Cerebellar nuclear complex (tissue), 1 donor: ENCODE measurements at places on chromosomes 13 and 19.

DNA sequence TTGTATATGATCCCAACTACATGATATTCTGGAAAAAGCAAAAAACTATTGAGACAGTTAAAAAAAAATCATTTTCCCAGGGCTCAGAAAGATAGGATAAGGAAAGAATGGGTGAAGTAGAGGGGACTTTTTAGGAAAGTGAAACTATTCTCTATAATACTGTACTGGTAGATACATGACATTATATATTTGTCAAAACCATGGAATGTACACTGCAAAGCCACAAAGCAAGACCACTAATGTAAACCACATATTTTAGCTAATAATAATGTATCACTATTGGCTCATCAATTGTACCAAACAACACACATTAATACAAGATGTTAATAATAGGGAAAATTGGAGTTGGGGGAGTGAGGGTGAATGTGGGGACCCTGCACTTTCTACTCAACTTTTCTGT lies 182.6 kb downstream of the EFNB2 start:
- no peak for DNase-seq

GRCh38 chr13:32587811-32588170 lies 1.5 kb downstream of the PDS5B start:
- no peak for DNase-seq

DNA sequence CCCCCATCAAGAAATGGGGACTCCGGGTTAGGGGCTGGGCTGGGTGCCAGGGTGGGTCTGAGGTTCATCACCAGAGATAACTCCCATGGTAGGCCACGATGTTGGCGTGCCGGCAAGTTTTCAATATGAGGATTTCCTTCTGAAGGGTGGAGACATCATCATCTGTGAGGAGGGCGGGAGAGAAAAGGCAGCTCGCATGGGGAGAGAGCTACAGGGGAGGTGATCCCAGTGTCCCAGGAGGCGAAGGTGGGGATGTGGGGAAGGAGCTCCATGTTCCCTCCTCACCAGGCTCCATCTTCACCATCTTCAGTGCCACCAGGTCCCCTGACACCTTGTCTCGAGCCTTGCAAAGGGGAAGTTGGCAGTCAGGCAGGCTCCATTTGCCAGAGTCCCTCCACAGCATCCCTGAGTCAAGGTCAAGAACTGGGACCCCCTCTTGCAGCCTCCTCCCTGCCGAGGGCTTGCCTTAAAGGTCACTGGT lies 430 bp downstream of the MAP4K1 start:
- no peak for DNase-seq

DNA sequence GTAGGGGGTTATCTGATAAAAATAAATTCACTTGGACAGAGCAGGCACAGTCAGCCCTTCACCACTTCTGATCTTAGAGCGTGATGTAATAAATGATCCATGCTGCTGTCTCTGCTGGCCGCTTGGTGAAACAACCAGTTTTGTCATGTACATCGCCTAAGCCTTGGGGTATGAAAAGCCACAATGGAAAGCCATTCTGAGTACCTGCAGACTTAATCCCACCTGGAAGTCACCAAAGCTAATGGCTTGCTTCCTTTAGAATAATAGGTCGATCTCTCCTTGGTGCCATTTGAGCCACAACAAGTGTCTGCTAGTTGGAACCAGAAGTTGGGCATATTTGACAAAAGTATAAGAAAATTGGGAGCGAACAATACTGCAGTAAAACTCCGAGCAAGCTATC lies 1649.7 kb upstream of the SPRY2 start:
- DNase-seq, result no peak

DNA sequence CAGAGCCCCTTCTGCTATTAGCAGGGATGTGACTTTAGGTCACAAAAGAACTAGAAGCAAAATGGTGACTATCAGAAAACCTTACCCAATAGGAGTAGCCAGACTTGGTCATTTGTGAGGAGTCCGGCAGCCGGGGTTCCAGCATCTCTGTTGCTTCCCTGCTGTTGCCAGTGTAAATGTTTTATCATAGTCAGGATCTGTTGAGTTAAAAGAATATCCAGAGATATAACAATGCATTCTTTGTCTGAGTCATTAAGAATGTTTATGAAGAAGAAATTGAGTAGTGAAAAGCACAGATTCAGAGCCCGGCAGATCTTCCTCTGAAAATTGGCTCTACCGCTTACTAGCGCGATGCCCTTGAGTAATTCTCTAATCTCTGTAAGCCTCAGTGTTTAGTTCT lies 84.2 kb downstream of the COL4A2 start:
- no peak for DNase-seq

DNA sequence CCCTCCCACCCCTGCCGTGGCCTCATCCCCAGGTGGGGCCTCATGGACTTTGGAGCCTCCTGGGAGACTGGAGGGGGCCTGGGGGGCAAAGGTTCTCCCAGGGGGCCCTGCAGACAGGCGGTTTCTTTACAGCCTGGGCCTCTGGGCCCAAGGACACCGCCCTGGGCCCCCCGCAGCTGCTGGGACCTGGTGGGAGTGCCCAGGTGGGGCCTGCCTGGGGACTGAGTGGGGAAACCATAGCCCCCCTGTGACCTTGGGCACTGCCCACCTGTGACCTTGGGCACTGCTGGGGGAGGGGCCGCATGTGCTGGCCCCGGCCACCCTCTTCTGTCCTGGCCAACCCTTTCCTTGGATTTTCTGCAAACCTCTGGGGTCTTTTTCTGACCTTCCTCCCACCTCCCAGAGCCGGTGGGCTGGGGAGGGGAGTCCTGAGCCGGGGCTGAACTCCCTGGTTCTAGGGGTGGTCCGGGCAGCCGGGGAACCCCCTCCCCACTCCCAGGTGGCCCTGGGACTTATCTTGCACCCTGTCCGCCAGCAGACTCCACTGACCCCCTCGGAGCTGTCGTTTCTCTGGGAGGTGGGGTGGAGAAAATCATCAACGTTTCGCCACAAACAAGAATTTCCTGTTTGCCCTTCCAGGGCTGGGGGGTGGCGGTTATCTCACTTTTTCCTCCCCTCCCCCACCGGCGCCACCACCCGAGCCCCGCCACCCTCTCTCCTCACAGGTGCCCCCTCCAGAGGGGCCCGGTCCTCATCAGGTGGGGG lies 27.0 kb downstream of the ARID3A start:
- no peak for DNase-seq

DNA sequence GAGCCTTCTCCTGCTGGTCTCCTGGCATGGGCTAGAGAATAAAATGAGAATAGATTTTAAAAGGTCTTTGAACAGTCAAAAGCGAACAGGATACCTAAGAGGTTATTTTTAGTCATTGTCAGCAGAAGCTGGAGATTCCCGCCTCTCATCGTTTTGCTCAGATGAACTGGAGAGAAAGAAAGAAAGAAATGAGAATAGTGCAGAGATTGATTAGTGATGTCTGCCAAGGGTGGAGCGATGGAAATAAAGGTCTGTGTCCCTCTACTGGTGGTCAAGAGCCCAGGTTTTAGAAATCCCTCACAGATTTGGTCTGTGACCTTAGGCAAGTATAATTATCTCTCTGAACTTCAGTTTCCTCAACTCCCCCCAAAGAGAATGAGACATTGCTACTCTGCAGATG lies 5.3 kb downstream of the NCAN start:
- no peak for DNase-seq

DNA sequence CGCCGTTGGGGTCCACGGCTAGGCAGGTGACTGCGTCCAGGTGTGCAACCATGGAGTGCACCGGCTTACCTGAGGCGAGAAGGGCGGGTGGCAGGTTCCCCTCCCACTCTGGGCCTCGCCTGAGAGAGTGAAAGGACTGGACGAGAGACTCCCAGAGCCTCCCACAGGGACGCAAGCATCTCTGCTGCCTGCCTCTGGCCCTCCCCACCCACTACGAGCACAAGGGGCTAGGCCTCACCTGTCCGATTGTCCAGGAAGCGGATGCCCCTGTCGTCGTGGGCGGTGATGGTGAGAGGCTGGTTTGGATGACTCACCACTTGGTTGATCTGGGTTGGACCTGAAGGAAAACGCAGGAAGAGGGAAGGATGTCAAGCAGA lies 5.1 kb upstream of the PRKD2 start:
- DNase-seq, result no peak

GRCh38 chr13:27599845-27600553 lies 20.3 kb downstream of the LNX2 start:
- no peak for DNase-seq
